Suprapubic skin (tissue), 4 donors: ENCODE measurements at places on chromosomes 4 and X.

- DNase-seq = no peak
These were observed 5.6 kb upstream of the SPRY1 start for GRCh38 chr4:123390846-123391456.

DNA sequence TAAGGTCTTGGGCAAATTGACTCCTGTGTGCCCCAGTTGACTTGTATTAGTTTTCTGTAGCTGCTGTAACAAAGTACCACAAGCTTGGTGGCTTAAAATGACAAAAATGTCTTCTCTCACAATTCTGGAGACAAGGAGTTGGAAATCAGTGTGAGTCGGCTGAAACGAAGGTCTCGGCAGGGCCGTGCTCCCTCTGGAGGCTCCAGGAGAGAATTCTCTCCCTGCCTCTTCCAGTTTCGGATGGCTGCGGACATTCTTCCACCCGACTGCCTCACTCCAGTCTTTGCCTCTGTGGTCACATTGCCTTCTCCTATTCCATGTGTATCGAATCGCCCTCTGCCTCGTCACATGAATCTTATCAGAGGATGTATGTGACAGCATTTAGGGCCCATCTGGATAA lies 66.0 kb upstream of the PHOX2B start:
- no peak for DNase-seq

GRCh38 chr4:177478496-177478895 lies 36.3 kb upstream of the AGA start:
- DNase-seq = no peak

DNA sequence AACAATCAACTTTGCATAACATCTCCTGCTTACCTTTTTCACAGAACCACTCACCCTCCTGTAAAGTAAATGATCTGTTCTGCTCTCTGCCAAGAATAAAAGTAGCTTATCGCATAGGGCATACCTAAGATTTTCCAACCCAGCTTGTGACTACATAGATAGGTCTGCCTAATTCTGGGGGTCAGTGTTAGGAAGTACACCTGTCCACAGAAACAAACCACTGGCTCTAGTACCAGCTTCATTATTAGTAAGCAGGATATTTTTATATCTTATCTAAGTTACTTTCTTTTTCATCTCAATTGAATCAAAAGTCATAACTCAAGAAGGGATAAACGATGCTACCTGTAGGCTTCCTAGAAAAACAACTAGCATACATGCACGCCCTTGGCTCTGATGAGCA lies 23.8 kb downstream of the CXCL1 start:
- no peak for DNase-seq

- no peak for DNase-seq
These were observed 1071.8 kb downstream of the CCSER1 start for GRCh38 chr4:91198951-91199350.
